Left lung (tissue), 14 donors: ENCODE measurements at places on chromosomes 3 and 15. TPM values are rescaled to one million over a fixed set of nuclear protein-coding genes. Genes with fewer than 3 reads are reported as not detected.

The CILP gene
- 1.6 TPM for polyA plus RNA-seq

DNA sequence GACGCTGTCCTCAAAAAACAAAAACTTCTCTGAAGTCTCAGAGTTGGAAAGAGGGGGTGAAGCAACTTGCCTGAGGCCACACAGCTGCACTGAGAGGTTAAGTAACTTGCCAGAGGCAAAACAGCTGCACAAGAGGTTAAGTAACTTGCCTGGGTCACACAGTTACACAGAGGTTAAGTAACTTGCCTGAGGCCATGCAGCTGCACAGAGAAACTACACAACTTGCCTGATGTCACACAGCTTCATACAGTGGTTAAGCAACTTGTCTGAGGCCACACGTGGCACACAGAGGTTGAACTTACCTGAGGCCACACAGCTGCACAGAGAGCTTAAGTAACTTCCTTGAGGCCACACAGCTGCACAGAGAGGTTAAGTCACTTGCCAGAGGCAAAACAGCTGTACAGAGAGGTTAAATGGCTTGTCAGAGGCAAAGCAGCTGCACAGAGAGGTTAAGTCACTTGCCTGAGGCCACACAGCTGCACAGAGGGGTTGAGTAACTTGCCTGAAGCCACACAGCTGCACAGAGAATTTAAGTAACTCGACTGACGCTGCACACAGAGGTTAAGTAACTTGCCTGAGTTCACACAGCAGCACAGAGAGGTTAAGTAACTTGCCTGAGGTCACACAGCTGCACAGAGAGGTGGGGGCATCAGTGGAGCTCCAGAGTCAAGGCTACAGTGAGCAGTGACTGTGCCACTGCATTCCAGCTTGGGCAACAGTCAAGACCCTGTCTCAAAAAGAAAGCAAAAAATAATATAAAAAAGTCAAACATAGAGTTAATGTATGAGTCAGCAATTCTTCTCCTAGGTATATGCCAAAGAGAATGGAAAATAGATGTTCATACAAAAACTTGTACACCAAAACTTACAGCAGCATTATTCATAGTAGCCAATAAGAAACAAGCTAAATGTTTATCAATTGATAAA, 12.0 kb upstream of the ACAD9 start:
- no peak for DNase-seq

The MESP2 gene
- polyA plus RNA-seq: 0.34 TPM

GRCh38 chr3:119794971-119795612, 13.2 kb downstream of the NR1I2 start:
- DNase-seq: no peak

- no peak for DNase-seq
Measured at GRCh38 chr3:114902691-114903101, 244.4 kb downstream of the ZBTB20 start.

GRCh38 chr3:73781541-73781940, 156.8 kb upstream of the PDZRN3 start:
- no peak for DNase-seq

DNA sequence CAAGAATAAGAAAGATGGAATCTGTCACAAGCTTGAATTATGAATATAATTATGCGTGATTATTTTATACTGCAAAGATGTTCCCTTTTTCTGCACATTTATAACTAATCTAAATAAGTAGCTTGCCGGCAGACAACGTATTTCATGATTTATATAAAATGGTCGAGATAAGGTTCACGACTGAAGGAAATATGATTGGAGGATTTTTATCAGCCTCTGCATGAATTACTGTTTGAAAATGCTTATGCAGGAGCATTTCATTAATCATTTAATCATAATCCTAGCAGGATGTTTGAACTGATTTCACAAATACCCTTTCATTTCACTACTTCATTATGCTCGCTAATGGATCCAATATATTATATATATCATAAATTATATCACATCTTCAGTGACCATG, 580.0 kb downstream of the FOXP1 start:
- no peak for DNase-seq

The LRRC15 gene
- 0.03 TPM for polyA plus RNA-seq

DNA sequence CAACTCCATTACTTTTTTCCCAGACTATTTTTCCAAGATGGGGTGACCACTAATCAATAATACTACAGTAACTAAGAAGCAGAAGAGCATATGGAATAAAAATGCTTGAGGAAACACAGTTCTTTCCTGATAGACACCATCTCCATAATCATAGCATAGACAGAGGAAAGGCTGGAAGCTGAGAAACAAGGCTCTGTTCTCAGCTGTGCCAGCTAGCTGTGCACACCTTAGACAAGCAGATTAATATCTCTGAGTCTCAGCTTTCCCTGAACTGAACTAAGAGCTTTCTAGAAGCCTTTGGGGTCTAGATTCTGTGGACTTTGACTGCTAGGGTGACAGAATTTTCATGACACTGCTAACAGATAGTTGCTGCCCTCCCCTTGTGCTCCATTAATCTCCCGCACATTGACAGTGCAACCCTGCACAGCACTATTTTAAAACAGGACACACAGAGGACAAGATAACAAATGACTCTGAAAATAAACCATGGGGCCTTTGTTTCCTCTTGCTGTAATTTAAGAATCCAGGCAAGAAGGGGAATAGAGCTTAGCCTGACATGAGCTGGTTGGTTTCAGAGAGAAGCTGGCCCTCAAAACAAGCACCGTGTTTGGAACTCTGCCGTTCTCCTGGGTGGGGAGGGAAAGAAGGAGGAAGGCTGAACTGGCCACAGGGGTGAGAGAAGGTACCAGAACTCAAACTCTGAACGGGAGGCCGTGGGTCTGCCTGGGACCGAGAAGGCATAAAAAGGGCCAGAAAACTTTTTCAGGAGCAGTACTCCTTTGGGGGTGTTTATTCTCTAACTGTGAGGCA, 67.4 kb downstream of the ATP13A5 start:
- DNase-seq: no peak

DNA sequence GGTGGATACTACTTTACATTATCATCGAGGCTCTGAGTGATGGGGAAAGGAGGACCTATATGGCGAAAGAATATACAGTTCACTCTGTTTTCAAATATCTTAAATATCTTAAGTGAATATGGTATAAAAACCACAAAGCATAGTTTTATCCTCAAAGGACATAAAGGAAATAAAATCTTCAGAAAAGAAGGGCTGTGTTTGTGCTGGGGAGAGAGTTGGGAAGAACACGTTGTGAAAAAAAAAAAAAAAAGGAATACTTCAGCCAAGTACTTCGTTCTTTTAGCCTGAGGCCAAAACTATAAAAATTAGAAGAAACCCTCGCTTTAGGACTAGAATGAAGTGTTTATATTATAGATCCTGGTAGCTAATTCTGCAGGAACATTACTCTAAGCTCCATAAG, 10.2 kb upstream of the TMEM212 start:
- DNase-seq: no peak

- DNase-seq: no peak
Measured at GRCh38 chr3:41673650-41674049, 288.3 kb downstream of the ULK4 start.

The DNAJC19 gene
- polyA plus RNA-seq: 66.4 TPM

DNA sequence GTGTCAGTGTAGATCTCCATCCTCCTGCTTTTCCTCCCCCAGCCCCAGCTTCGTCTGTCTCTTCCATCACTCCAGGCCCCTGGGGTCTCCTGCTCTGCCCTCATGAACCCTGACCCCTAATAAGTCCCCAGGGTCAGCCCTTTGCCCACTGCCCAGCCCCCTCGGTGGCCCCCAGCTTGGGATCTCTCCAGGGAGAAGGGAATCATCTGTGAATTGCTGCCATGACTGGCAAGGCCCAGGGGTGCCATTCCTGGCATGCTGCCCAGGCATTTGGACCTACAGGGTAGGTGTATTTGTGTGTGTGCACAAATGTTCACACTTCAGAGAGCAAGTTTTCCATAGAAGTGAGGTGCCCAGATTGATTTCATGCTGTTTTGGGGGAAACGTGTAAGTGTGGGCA, 5.9 kb upstream of the TBC1D21 start:
- no peak for DNase-seq

DNA sequence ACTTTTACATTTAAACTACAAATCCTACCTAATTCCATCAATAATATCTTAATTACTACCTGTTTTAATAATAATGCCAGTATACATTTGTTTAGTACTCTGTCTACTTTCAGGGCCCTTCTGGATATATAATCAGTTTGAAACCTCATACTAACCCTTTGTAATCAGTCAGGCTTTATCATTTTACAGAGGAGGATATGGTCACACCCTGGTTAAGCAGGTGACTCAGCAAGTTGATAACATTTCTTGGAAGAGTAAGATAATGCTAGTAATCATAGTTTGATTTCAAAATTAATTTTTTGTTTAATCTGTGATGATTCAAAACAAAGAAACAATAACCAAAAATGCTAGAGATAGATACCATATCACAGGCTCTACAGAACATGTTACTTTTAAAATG, 208.2 kb upstream of the MANF start:
- DNase-seq: no peak
